Effector memory CD8-positive, alpha-beta T cell (primary cell): ENCODE measurements at places on chromosomes 5 and 9.

GRCh38 chr5:102314328-102314727 lies 18.2 kb upstream of the SLCO4C1 start:
- no peak for DNase-seq

DNA sequence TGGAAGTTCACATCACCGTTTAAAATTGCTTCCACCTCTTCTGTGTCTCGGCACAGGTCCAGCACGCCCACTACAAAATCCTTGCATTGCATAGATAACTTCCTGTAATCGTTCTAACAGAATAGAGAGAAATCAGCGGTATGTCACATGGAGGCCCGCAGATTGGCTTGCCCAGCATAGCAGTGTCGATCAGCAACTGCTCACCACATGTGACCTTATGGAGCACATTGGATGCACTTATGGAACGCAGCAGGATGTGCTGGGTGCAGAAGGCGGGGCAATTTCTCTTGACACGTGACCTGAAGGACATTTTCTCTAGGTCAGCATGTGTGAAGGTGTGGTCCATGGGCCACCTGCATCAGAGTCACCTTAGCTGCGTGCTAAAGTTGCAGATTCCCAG lies 49.7 kb downstream of the TRPC7 start:
- DNase-seq: no peak

DNA sequence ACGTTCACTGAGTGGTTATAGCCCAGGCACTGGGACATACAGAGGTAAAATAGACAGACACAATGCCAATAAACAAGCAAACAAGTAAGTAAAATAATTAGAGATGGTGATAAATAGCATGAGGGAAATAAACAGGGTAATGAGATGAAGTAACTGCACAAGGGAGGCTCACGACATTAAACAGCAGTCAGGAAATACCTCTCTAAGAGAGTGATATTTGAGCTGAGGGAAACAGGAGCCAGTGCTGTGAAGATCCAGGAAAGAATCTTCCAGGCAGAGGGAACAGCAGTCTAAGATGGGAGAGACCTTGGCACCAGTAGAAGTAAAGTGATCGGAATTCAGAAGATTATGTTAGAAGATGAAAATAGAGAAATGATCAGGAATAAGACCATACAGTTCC lies 279.4 kb downstream of the HINT1 start:
- no peak for DNase-seq

DNA sequence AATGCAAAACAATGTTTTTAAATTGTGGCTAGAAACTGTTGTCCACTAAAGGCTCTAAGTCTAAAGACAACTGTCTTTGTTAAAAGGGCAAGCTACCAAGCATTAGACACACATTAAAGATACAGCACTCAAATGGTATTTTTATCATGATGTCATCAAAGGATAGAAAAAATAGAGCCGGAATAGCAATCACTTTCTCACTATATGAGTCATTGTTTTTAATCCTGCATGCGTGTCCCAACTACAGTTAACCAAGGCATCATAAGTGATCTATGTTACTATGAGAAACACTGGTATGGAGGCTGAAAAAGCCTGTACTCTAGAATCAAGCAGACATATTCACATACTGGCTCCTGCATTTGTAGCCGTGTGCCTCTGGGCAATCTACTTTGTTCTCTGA lies 1.9 kb upstream of the PJA2 start:
- DNase-seq: no peak

- DNase-seq: no peak
These were observed 360.1 kb upstream of the C9orf72 start for GRCh38 chr9:27933210-27934025.

- peak; percentile 84 for DNase-seq
These were observed 2.4 kb downstream of the SAPCD2 start for GRCh38 chr9:137067860-137068538.

DNA sequence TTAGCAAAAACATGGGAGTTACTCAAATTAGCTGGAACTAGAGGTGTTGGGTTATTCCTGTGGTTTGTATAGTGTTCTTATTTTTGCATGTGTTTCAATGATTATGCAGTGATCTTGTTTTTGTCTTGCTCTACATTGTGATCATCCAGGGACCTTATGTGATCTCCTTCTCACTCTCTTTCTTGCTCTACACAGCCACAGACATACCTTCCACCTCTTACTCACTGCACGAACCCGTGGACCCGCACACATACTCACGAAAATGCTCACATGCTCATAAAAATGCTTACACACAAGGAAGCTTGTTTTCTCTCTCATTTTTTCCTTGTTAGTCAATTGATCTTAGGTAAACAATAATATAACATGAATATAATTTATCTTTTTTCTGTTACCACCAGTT lies 187.1 kb downstream of the KDM4C start:
- no peak for DNase-seq

DNA sequence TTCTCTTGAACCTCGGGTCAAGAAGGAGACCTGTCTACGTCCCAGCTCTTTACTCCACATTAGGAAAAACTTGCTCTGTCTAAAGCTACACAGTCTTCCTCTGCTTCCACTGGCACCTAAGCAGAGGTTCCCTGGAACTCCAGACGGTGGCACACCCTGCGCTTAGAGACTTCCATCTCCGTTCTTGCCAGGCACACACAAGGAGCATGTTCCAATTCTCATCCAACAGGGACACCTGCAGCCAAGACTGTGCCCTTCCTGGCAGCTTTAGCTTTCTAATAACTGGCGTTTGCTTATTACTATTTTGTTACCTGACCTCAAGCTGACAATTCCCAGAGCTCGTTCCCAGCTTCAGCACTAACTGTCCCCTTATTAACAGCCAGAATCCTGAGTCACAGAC lies 16.0 kb downstream of the CAPSL start:
- no peak for DNase-seq

- DNase-seq: no peak
These were observed 25.7 kb downstream of the FRMPD1 start for GRCh38 chr9:37676411-37676830.

GRCh38 chr9:90904706-90905478 lies 103.3 kb downstream of the SYK start:
- DNase-seq: no peak

DNA sequence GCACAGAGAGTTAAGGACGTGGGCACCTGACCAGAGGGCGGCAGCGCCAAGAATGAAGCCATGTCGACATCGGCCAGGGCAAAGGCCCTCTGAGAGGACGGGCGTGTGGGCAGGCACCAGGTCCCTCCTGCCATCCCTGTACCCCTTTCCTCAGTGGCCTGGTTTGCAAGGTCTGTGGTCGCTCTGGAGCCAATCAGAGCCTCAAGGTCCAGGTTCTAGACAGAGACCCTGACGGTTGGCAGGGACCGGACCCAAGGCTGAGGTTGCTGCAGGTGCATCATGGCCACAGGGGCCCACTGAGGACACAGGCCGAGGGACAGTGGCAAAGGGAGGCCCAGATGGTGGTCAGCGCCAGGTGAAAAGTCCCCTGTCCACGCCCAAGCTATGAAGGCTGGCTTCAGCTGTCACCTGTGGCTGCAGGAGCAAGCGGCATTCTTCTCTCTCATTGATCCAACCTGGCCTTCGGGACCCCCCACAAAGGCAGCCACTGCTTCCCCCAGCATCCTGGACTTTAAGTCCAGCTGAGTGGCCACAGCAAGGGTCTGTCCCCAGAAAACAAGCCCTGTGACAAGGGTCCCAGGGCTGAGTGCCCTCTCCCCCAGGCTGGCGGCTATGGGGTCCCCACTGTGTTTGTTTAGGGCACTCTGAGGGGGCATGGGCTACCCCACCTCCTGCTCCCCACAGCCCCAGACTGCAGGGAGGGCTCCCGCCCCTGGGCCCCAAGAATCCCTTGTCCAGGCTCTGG lies 48.9 kb downstream of the VAV2 start:
- DNase-seq: no peak

DNA sequence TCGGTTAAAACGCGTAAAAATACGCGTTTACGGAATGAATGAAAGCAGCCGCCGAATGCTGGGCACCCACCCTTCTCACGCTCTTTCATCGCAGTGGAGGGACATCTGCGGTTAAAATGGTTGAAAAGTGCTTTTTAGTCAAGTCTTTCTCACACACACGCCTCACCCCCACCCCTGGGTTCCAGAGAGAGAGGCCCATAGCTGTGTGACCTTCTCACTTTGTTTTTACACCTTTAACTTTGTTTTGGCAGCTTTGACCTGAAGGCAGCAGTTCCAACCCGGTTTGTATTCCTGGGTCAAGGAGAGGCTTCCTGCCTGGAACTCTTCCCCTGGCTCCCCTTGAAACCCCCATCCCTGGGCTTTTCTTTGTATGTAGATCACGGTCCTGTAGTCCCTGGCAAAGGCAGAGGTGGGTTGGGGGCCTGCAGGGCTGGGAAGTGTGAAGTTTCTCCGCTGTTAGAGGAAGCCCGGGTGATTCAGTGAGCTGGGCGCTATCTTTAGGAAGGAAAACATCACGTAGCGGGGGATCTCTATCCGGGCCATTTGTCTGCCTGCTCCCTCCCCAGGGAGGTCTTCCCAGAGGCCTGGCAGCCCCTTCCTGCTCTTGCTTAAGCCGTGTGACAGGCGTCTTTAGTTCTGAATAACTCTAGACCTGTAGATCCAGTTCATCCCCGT lies 29.6 kb downstream of the SPRY4 start:
- DNase-seq: no peak

- DNase-seq: no peak
These were observed 305.4 kb upstream of the MSX2 start for GRCh38 chr5:174418809-174419539.

DNA sequence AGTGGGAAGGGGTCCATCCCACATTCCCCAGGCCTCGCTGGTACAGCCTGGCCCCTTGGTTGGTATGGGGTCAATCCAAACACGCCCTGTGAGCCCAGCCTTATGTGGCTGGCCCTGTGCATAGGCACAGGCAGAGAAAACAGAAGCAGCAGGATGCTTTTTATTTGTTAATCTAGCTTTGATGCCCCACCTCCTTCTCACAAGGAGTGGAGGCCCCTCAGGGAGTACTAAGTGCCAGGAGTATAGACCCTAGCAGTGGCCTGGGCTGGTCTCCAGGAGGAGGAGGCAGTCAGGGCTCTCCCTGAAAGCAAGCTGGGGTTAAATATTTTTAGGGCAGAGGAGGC lies 14.6 kb upstream of the TCF7 start:
- DNase-seq: no peak

DNA sequence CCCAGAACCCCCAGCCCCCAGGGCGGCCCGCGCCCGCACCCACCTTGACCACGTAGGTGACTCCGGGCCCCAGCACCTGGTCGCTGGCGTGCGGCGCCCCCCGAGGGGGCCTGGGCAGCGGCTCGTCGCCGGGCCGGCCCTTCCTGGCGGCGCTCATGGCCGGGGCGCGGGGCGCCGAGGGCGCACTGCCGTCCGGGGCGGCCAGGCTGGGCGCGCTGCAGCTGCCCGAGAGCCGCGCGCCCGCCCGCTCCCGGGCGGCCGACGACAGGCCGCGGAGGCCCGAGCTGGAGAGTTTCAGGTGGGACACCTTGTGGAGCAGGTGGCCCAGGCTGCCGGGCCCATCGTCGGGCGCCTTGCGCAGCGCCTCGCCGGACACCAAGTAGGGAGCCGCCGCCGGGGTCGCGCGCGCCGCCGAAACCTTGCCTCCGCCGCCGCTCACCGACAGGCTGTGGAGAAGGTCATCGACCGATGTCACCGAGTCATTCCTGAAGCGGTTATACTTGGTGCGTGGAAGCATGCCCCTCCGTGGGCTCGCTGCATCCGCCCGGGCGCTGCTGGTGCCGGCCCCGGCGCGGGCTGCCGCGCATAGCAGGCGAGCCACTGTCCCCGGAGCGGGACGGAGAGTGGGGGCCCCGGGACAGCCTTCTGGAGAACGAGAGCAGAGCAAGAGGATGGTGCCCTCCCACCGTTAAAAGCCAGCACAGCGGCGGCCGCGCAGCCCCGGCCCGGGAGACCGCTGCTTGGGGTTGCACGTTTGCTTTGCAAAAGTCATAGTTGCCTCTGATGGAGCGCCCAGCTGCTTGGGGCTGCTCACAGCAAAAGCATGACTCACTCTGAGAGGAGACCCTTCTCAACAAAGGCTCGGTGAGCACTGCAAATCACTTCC lies at the start of gene SHC3:
SHC3 (minus strand) TSS at position 875 of the 886 bp plus-strand sequence; CDS start at position 517, 358 bp downstream.
- no peak for DNase-seq
